ENCODE measurements at places on chromosomes 2 and 18.

DNA sequence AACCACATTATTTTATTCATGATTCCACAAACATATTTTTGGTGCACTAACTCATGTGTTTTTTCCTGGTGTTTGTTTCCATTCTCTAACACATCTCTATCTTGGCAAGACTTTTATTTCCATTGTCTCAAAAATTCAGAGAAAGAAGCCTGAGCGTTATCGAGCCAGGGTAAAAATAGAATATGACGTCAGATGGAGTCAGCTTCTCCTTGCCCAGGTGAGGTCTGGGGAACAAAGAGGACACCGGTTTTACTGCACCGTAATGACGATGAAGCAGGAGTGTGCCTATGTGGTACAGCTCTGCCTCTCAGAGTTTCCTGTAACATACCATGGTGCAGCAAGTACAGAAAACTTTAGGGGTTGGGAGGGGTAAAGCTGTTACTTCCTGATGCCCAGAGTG lies 661.6 kb downstream of the PLCL1 start:
- DNase-seq, result no peak

DNA sequence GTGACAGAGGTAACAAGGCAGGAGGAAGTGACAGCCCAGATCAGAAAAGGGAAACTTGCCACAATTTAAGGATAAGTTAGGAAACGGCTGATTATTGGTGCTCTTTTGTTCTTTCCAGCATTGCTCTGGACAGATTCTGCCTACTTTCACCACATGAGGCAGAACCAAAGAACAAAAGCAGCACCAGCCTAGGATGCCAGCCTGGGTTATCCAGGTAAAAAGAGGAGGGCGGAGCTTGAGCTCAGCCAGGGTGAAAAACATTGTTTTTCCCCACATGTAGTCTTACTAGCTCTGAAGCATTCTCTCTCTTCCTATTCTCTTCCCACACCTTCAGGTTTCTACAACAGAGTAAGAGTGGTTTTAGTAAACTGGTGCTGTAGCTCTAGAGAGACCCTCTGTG lies 300.5 kb downstream of the TMX3 start:
- no peak for DNase-seq

DNA sequence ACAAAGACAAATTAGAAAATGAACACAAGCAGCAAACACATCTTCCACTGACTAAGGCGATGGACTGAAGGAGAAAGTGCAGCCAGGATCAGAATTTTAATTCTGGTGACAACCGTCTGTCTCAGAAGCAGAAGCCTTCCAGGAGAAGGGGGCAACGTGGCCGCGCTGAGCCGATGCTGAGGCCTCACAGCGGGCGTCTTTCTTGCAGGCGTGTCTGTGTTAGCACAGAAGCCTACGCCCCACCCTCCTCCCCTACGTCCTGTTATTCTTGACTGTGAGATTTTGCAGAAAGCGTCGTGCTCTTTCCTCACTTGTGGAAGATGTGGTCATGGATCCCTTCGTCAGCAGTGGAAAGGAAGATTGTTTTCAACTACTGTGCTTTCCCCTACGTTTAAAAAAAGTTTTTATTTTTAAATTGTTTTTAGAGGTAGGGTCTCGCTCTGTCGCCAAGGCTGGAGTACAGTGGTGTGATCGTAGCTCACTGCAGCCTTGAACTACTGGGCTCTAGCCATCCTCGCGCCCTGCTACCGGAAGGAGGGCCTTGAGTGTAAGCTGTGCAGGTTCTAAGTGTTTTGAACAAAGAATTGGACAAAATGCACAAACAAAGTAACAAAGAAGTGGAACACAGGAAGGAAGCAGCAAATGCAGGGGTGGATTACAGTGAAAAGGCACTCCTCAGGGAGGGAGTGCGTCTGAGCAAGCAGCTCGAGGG lies 422.0 kb downstream of the GALR1 start:
- no peak for DNase-seq

- no peak for DNase-seq
Observed at GRCh38 chr18:3340682-3341097, 78.8 kb downstream of the MYL12B start.

- no peak for DNase-seq
Observed at GRCh38 chr2:240814946-240815760, 4.9 kb downstream of the KIF1A start.

DNA sequence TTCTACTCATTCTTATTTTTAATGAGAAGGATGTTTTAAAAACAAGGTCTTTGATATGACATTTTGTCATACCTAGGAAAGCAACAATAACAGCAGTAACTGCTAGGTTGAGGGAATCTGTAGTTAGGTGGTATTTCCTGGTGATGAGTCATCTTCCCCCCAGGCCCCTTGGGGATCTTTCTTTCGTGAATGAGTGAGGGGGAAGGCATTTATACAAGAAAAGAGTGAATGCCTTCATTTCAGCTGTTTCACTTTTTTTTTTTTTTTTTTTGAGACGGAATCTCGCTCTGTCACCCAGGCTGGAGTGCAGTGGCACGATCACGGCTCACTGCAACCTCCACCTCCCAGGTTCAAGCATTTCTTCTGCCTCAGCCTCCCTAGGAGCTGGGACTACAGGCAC lies 108.6 kb downstream of the MAP4K4 start:
- DNase-seq, result no peak
